LHCN-M2 (cell line): ENCODE measurements at places on chromosomes 12 and 14. TPM values are rescaled to one million over a fixed set of nuclear protein-coding genes. Genes with fewer than 3 reads are reported as not detected.

Gene HOXC4
- 2.9 and 4.2 TPM in 2 replicates for total RNA-seq

Gene FAM90A1
- not detected in 2 replicates for total RNA-seq

Gene HOXC9
- total RNA-seq = 7.8 and 8.8 TPM in 2 replicates

Gene MIPOL1
- 9.9 and 12.4 TPM in 2 replicates for total RNA-seq

Gene DENR
- total RNA-seq = 46.4 and 48.8 TPM in 2 replicates

Gene NKX2-1
- total RNA-seq = not detected in 2 replicates

Gene HSPA2
- 16.7 TPM in 2 replicates for total RNA-seq

Gene DBX2
- not detected in 2 replicates for total RNA-seq

Gene BATF
- total RNA-seq = not detected in 2 replicates

Gene PRKAB1
- total RNA-seq = 15.6 and 19.1 TPM in 2 replicates

Gene PDZRN4
- total RNA-seq = not detected in 2 replicates

Gene TUBA1A
- total RNA-seq = 953 and 1,210 TPM in 2 replicates

GRCh38 chr12:15477761-15478160, 155.5 kb downstream of the PTPRO start:
- DNase-seq = no peak

DNA sequence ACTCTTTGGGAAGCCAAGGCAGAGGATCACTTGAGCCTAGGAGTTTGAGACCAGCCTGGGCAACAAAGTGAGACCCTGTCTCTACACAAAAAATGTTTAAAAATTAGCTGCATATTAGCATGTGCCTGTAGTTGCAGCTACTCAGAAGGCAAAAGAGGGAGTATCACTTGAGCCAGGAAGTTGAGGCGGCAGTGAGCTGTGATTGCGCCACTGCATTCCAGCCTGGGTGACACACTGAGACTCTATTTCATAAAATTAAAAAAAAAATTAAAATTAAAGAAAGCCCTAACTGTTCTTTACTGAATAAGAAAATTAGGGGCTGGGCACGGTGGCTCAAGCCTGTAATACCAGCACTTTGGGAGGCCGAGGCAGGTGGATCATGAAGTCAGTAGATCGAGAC, 27.0 kb downstream of the SENP1 start:
- DNase-seq = peak; percentile 65

- peak; percentile 25 for DNase-seq
Measured at GRCh38 chr14:64147126-64147790, 146.9 kb downstream of the ESR2 start.

DNA sequence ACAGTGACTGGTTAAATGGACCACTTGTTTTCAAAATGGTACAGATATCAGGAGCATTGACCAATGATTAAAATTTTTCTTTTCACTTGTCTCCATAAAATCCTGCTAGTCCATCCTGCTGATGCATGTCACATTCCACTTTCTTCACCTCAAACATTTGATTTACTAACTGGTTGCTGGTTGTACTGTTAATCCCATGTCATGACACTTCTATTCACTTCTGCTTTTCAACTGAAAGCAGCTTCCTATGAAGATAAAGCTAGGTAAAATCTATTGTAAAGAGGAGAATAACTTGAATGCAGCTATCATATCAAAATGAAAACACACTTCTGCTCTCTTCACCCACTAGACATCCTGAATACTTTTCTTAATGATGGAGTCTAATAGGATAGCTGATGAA, 149.6 kb upstream of the OTX2 start:
- DNase-seq = no peak

DNA sequence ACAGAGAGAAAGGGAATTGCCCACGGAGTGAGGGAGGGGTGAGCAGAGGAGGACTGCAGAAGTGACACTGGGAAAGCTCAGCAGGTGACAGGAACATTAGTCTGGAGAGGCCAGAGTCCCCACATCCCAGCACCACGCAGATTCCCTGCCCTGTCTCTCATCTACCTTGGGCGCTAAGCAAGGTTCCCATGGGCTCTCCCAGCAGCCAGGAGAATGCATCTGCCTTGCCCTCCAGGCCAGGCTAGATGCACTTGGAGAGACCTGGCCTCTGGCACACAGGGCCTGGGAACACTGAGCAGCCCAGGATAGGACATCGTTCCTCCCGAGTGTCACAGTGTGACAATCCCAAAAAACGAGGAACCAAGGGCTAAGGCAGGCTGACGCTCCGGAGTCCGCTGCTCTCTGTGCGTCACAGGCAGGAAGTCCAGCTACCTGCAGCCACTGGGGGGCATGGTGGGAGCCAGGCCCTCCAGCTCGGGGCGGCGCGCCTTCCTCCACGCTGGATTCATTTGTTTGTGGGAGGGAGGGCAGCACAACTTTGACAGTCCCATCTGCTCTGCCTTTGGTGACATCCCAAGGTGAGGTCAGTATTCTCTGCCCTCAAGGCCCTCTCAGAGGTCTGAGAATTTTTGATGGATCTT, 5.4 kb upstream of the NGB start:
- no peak for DNase-seq

- DNase-seq = no peak
Measured at GRCh38 chr12:58026897-58027891, 85.8 kb downstream of the ATP23 start.

DNA sequence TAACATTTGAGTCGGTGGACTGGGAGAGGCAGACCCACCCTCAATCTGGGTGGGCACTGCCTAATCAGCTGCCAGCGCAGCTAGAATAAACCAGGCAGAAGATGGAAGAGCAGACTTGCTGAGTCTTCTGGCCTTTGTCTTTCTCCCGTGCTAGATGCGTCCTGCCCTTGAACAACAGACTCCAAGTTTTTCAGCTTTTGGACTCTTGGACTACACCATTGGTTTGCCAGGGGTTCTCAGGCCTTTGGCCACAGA, 27.2 kb upstream of the DNM1L start:
- no peak for DNase-seq

DNA sequence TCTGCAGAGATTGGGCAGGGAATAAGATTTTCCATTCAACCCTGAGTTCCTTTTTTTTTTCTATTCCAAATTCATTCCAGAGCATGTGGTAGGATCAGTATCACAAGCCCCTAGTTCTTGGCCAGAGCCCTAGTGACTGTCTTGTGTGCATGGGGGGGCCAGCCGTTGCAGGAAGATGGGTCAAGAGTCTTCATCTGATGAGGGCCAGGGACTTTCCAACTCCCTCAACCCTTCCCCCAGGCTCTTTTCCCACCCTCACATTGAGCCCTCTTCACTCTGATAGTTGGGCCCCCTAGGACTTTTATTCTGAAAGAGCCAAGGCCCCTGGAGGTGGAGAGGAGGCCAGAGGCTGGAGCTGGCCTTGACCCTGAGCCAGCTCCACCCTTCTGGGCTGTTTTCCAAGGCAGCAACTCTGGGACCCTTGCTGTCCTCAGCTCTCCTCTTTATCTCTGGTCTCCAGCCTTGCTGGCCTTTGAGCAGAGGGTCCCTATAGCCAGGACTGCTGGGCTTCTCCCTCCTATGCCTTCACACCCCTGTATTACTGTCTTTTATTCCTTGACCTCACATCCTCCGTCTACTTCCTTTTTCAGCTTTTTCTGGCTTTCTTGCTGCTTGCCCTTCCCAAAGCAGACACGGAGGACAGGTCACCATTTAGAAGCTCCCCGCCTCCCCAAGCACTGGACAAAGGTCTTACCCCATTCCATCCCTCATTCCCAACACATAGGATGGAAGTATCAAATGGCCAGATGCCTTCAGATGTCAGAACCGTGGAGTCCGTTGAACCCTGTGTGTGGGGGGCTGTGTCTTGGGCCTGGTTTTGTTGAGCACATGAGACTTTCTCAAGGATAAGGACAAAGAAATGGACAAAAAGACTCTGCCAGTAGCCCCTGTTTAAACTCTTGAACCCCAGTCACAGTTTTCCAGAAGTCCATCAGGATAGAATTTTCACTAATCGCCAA, 5.6 kb downstream of the RBP5 start:
- DNase-seq = no peak

DNA sequence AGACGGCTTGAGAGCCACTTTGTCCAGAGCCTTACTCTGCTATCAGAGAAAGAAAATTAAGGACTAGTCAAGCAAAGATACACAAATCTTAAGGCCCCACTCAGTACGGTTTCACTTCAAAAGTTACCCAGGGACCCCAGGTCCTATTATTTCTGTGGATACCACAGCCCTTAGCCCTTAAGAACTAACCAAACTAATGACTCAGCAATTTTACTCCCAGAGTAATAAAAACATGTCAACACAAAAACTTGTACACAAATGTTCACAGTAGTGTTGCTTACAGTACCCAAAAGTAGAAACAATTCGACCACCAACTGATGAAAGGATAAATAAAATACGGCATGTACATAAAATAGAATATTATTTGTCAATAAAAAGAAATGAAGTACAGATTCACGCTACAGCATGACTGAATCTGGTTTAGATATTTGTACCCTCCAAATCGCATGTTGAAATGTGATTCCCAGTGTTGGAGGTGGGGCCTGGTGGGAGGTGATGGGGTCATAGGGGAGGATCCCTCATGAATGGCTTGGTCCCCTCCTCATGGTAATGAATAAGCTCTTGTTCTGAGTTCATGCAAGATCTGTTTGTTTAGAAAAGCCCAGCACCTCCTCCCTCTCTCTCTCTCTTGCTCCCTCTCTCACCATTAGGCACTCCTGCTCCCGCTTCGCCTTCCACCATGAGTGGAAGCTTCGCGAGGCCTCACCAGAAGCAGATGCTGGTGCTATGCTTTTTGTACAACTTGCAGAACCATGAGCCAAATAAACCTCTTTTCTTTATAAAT, 30.5 kb downstream of the AREL1 start:
- DNase-seq = no peak

DNA sequence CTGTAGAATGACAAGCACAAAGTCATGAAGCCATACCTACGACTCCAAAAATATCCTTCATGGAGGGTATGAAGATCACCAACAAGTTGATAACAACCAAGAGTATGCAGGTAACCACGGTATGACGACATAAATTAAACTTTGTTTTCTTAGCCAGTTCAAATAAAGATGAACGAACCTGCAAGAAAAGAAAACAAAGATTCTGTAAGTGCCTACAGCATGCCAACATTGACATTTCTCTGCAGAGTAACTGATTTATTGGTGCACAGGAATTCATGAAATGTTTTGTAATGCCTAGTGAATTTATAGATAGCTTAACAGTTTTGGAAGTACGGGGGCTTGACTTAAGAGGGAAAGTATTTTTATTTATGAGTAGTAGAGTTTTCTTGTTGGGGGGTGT, 71.0 kb downstream of the SLC38A1 start:
- no peak for DNase-seq

DNA sequence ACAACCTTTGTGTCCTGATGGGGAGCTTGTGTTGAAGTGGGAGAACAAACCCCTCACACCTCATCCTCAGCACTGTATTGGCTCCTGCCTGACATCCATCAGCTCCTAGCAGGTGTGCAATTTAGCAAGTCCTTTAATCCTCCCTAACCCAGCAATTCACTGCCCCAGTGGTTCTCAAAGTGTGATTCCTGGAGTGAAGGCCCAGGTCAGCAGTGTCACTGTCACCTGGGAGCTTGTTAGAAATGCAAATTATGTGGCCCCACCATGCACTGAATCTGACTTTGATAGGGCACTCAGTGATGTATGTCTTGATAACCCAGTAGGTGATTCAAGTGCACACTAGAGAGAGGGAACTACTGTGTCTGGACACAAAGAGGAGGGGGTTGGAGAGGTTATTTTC, 133.6 kb downstream of the FGD4 start:
- no peak for DNase-seq

DNA sequence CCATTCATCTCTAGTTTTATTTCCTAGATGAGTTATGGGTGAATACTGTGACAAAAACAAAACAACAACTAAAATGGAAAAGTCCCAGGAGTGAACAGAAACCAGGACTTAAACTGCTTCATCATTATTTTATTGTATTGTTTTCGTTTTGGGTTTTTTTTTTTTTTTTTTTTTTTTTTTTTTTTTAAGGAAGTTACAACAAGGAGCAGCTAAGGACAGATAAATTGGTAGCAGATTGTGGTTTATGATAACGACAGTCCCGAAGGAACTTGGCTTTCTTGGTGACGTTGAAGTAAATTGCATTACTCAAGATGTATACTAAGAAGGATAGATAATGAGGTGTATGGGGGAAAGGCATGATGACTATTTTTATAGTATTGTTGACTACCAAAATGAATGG, 866.3 kb downstream of the NRXN3 start:
- no peak for DNase-seq

DNA sequence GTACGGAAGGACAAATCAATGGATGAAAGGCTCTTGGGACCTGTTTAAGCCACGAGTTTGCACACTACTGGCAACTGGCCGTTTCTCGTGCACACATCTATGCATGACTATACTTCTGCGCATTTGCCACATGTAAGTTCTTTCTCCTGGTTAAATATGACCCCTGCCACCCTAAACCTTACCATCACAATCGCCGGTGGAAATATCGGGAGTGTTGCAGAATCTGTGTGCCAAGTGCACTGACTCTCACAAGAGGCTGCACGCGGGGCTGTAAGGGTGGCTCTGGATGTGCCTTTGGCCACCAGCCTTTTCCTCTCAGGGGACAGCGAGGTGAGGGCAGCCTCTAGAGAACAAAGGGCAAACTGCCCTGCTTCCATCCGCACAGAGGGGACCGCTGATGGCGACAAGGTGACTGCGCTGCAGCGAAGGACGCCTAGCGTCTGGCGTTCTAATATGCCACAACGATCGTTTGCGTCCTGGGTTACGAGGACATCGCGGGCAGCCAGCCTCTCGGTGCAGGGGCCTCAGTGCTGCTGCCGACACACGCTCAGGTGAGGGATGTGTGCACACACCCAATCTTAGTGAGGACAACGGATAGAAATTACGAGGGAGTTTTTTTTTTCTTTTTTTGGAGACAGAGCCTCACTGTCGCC, 232.2 kb downstream of the PCNX1 start:
- no peak for DNase-seq

DNA sequence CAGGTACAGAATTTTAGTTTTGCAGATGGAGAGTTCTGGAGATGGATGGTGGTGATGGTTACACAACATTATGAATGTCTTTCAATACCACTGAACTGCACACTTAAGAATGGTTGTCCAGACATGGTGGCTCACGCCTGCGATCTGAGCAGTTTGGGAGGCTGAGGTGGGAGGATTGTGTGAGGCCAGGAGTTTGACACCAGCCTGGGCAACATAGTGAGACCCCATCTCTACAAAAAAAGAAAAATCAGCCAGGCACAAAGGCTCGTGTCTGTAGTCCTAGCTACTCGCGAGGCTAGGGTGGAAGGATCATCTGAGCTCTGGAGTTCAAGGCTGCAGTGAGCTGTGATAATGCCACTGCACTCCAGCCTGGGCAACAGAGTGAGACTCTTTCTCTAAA, 8.1 kb upstream of the USP30 start:
- no peak for DNase-seq

GRCh38 chr12:32595251-32595650, 83.8 kb upstream of the DNM1L start:
- DNase-seq = peak; percentile 51

DNA sequence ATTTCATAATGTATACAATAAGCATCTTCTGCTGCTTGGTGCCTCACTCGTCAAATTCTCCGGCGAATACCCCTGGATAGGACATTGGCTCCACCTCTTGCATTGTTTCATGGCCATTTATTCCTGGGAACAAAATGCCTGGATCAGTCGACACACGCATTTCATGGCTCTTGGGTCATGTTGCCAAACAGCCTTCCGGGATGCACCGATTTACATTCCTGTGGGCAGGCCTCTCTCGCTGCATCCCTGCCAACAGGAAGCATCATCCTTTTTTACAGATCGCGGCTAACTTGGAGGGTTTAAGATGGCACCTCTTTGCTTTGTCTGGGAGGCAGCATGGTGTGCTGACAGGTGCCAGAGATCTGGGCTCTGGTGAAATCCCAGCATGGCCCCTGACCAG, 32.7 kb upstream of the RIMBP2 start:
- DNase-seq = no peak

GRCh38 chr12:91100906-91101305, 10.4 kb downstream of the LUM start:
- DNase-seq = peak; percentile 51
